Hippocampal formation (tissue), 2 donors: ENCODE measurements at places on chromosomes 6 and 20.
A peak's percentile ranks its signal among the peaks of the same experiment; 100 is the strongest.

DNA sequence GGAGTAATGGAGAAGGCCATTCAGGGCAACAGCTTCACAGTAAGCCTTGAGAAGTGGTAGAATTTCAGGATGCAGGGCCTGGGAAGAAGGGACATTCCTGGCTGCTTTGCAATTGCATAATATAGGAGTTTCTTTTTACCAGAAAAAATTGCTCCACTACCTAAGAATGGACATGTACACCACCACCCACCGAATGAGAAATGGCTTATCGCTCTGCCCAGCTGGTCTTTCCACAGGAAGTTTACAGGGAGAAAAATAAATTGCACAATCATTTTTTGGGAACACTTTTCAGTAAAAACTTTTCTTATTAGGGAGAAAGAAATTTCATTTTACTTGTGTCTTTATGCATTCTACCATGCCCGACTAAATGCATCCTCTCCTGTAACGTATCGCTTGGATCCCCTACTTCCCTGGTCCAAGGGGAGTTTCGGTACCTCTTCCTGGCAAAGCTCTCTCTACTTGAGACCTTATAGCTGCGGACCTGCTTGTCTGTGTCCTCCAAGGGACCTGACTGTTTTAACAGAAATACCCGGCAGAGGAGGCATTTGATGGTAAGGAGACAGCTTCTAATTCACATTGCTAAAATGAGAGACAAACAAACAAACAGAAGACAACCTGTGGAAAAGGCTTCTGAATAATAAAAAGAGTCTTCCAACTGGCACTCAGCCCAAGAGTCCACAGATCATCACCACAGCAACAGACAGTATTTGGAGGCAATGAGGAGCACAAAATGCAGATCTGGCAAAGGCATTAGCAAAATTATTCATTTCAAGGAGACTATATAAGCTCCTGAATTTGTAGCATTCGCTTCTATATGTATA is 54.2 kb downstream of the MAP3K5 start:
- no peak for DNase-seq

GRCh38 chr6:15253203-15254022 is 7.5 kb downstream of the JARID2 start:
- no peak for DNase-seq

DNA sequence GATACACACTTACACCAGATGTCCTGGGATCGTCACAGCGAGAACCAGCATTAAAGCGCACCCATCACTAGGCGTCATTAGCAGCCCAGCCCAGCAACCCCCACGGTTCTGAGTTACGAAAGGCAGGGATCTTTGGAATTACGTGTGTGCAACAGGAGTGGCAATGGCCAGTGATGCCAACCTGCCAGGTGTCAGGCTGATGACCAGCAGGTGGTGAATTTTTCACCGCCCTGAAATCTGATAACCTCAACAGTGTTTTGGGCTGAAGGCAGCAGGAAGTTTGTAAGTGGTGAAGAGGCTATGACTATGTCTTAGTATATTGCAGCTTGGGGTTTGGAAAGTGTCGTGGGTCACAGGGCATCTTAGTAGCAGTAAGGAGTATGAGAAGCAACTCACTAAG is 166.1 kb downstream of the TMEM242 start:
- DNase-seq = no peak

- DNase-seq = no peak
Measured at GRCh38 chr20:45957021-45957941, 14.7 kb downstream of the ZNF335 start.

DNA sequence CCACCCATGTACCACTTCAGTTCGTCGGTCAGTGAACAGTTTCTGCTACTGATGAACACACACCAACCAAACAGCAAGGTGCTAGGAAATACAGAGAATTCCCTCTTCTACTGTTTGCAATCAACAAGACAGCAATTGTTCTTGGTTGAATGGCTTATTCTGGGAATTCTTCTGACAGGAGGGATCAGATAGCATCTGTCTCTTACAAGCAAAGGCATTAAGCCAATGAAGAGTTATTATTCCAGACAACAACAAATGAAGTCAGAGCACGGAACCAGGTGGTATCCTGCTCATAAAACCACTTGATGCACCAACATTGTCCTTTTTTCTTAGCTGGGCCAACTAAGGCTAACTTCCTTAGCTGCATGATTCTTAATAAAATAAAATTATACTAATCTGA is 37.8 kb downstream of the PTPRK start:
- DNase-seq = peak; percentile 24

- no peak for DNase-seq
Measured at GRCh38 chr20:51637241-51637640, 94.7 kb upstream of the NFATC2 start.

GRCh38 chr6:16058929-16059345 is 69.9 kb upstream of the MYLIP start:
- DNase-seq = no peak

GRCh38 chr6:121765060-121765459 is 329.6 kb downstream of the GJA1 start:
- no peak for DNase-seq

- DNase-seq = no peak
Measured at GRCh38 chr6:156589281-156589680, 187.9 kb upstream of the ARID1B start.

DNA sequence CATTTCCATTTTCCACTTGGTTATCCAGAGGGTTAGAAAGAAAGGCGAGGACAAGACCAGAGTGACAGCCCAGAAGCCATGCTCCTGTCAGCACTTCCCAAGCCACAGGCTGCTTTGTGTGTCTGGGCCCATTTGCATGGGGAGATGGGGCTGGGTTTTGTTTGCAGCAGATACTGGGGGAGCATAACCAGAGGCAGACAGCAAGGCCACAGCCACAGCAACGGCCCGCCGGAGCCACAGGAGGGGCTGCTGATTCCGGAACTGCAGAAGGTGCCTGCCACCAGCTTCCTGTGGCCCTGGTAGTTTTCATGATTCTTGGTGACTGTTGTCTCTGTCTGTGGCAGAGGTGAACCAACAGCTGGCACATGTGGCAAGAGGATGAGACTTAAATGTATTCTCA is 106.6 kb downstream of the DLL1 start:
- no peak for DNase-seq

DNA sequence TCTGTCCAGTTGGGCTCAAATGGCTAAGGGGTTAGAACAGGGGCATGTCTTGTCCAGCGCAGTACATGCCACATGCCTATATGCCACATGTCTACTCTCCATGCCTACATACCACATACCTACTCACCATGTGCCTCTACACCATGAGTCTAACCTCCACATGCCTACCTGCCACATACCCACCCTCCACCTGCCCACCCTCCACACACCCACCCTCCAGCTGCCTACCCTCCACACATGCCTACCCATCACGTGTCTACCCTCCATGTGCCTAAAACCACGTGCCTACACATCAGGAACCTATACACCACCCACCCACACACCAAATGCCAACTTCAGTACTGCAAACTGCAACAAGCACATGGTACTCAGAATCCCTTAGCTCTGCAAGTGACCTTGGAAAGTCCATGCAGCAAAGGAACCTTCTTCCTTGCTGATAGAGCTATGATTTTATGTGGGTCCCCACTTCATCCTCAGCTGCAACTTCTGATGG is 113.0 kb upstream of the CST7 start:
- no peak for DNase-seq

DNA sequence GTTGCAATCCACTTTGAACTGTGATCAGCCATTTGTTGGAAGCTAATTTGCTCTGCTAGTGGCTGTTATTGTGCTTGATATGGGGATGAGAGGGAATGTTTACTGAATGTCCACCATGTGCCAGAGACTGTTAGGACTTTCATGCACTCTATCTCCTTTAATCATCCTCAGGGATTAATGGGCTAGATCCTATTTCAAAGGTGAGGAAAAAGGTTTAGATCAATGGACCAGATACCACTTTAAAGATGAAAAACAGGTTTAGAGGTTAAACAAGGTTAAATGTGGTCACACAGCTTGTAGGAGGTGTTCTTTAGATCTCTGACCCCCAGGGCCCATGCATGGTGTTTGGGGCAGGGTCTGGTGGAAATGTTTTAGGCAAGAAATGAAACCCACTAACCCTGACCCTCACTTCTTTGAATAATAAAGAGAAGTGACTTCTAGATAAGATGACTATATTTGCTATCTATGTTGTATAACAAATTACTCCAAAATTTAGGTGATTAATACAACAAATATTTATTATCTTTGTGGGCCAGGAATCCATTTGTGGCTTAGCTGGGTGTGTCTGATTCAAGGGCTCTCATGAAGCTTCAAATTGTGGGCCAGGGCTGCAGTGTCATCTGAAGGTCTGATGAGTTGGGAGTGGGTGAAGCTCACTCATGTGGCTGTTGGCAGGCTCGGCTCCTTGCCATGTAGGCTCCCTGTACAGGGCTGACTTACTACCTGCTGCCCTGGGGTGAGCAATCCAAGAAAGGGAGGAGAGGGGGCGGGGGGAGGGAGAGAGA is 127.8 kb upstream of the FOXA2 start:
- DNase-seq = no peak

GRCh38 chr6:109834595-109835437 is 143.3 kb upstream of the GPR6 start:
- DNase-seq = no peak

DNA sequence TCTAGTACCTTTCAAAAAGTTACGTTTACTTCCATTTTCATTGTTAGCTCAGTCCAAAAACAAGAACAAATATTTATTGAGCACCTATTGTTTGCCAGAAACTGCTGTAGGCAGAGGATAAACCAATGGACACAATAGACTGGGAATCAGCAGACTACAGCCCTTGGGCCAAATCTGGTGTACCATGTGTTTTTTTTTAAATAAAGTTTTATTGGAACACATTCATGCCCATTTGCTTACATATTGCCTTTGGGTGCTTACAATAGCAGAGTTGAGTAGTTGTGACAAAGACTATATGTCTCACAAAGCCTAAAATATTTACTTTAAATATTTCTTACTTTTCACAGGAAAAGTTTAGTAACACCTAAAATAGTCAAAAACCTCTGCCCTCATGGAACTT is 216.1 kb downstream of the COL9A1 start:
- no peak for DNase-seq

DNA sequence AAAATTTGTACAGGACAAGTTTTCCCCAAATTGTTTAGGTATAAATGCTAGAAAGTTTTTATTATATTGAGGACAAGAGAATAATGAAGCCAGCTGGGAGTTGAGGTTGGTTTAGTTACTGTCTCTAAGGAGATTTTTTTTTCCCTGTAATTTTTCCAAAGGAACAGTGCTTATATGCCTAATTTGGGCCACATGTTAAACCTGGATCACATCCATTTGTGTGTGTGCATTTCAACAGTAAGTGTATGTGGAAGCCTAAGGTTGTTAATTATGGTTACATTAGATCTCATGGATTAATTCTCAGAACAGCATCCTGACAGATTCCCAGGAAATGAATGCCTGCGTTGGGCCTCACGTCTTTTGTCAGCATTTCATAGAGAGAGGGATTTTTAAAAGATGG is 4.5 kb downstream of the IGF2R start:
- no peak for DNase-seq

DNA sequence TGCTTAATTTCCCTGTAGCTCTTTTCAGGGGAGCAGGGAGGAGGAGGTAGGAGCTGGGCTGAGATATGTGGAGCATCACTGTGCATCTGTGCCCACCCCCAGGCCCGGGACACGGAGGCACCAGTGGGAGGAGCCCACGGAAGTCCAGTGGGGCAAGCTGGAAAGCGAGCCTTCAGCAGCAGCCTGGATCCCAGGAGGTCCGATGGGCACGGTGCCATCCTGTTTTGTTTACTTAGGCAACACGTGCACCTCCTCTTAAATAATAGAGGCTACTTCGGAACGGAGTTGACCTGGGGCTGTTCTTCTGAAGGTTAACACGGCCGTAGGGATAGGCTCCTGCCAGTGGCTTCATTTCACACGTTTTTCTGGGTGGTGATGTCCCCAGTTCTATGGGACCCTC is 51.6 kb downstream of the CDH4 start:
- no peak for DNase-seq

- DNase-seq = no peak
Measured at GRCh38 chr6:37617073-37617472, 80.6 kb downstream of the MDGA1 start.

DNA sequence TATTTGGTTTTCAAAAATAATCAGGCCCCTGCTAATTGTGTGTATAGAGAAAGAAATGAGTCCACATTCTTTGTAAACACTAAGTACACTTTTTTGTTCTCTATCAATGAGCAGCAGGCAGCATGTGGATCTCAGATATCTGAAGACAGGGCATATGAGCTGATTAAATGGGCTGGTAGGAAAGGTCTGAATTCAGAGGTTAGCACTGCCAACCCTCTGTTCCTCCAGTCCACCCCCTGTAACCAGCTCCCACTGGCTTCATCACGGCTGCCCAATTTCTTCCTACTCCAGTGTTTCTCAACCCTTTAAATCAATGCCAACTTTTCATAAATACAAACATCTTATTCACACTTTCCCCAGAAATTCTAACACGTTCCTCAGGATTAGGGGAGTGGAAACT is 128.5 kb downstream of the TPBG start:
- DNase-seq = no peak

DNA sequence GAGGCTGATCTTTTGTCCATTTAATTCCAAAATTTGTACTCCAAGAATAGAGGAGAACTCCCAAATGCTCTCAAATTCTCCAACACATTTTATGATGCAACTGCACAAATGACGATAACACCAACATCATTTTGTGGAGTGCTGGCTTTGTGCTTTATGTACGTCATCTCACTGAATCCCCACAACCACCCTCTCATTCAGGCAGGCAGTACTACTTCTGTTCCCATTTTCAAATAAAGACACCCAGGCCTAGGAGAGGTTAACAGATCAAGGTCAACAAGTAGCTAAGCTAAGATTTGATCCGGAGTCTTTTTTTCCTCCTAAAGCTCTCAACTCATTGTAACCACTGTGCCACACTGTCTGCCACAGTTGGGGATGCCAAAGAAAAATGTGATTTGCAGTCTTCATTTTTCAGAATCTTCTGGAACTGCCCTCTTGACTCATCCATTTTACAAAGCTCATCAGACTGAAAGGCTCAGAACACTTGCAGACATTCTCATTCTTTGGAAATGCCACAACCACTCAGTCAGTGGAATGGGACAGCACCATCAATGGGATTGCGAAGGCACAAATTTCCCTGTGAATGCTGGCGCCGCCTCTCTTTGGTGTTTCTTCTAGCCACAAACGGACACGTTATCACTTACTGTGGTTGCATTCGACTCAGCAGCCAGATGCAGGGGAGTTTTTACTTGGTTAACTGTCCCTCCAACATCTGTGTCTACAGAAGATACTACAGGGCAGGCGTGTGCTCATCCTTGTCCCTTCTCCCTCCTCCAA is 184.4 kb downstream of the GJA10 start:
- no peak for DNase-seq

GRCh38 chr20:57746201-57746600 is 36.4 kb upstream of the PMEPA1 start:
- no peak for DNase-seq

GRCh38 chr6:14550822-14551221 is 433.2 kb downstream of the CD83 start:
- DNase-seq = no peak
